ENCODE measurements at places on chromosomes 4 and X. TPM values are rescaled to one million over a fixed set of nuclear protein-coding genes. Genes with fewer than 3 reads are reported as not detected.

Gene MAGEA10
- not detected for total RNA-seq

Gene DIPK2B
- total RNA-seq, result 2.6 TPM

Gene KCTD8
- total RNA-seq, result not detected

Gene TAF7L
- 0.05 TPM for total RNA-seq

Gene ARHGAP6
- total RNA-seq, result 58.0 TPM

Gene AMBN
- total RNA-seq, result not detected

Gene GASK1B
- total RNA-seq, result 130 TPM

Gene MAGEA2B
- total RNA-seq, result not detected

Gene MUC7
- not detected for total RNA-seq

Gene FAM236A
- total RNA-seq, result not detected
